Cardiac atrium fibroblast (primary cell): ENCODE measurements at places on chromosomes 2 and 18. TPM values are rescaled to one million over a fixed set of nuclear protein-coding genes. Genes with fewer than 3 reads are reported as not detected.

REG3G gene
- total RNA-seq = not detected in 2 replicates

RSAD2 gene
- not detected in 2 replicates for total RNA-seq

DSG2 gene
- 1.6 and 2.2 TPM in 2 replicates for total RNA-seq

FEV gene
- total RNA-seq = not detected in 2 replicates

SLC40A1 gene
- 3.9 and 5.2 TPM in 2 replicates for total RNA-seq

RAPGEF4 gene
- 11.0 and 20.6 TPM in 2 replicates for total RNA-seq

FIGN gene
- total RNA-seq = 0.36 and 0.81 TPM in 2 replicates

MREG gene
- 0.97 and 1.1 TPM in 2 replicates for total RNA-seq

CROCC2 gene
- total RNA-seq = 1.8 TPM in 1 of 2 replicates, not detected in the other

CAPN14 gene
- 1.1 TPM in 1 of 2 replicates, not detected in the other for total RNA-seq

LYG1 gene
- total RNA-seq = not detected in 2 replicates

OTOF gene
- total RNA-seq = 0.81 TPM in 1 of 2 replicates, not detected in the other

GKN2 gene
- total RNA-seq = not detected in 2 replicates

ST3GAL5 gene
- total RNA-seq = 16.4 and 32.1 TPM in 2 replicates

CHRNG gene
- total RNA-seq = not detected in 2 replicates

GCC2 gene
- 6.3 and 8.7 TPM in 2 replicates for total RNA-seq

ALPI gene
- total RNA-seq = not detected in 2 replicates

IL18RAP gene
- total RNA-seq = under 0.01 TPM in 1 of 2 replicates, not detected in the other

FOXI3 gene
- not detected in 2 replicates for total RNA-seq

ANKRD30BL gene
- total RNA-seq = not detected in 2 replicates

ERMN gene
- total RNA-seq = not detected in 2 replicates

MSTN gene
- total RNA-seq = not detected in 2 replicates

SLC38A11 gene
- total RNA-seq = not detected in 2 replicates

FRZB gene
- total RNA-seq = 0.49 TPM in 1 of 2 replicates, not detected in the other

ARHGEF4 gene
- total RNA-seq = 2.1 and 4.9 TPM in 2 replicates

RAMP1 gene
- 8.1 and 13.8 TPM in 2 replicates for total RNA-seq

NOTO gene
- total RNA-seq = not detected in 2 replicates

AKAIN1 gene
- not detected in 2 replicates for total RNA-seq

BOK gene
- 64.0 and 78.2 TPM in 2 replicates for total RNA-seq

RELCH gene
- 15.1 and 24.0 TPM in 2 replicates for total RNA-seq

INPP1 gene
- 6.0 and 7.0 TPM in 2 replicates for total RNA-seq

TRIM43 gene
- total RNA-seq = not detected in 2 replicates
